ENCODE measurements at places on chromosomes 11 and 22.

DNA sequence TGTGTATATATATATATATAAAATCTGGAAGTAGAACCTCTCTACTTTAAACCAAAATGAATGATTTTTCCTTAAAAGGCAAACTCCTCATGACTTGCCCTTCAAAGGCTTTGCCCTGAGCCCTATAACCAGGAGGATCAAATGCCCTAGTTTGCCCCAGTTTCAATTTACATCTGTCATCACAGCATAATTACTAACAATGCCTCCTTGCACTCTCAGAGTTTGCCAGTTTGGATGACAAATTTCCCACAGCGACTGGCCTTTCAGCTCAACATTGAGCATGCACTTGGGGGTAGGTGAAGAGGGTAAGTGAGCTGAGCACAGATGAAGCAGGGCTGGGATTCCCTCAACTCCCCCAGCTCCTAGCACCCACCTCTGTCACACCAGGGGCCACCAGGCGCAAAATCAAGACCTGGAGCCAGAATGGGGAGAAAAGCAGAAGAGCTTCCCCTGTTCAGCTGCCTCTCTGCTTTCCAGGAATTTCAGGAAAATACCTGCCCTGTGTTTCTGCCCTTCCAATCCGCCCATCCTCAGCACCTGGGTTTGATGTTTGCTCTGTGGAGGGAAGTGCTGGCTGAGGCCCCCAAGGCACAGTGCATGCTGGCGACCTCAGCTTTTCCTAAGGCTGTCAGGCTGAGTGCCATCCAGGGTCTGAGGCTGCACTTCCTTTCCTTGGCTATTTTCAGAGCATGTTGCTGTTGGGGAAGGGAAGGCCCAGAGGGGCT lies 67.5 kb downstream of the ADAMTS15 start:
- no peak for DNase-seq

DNA sequence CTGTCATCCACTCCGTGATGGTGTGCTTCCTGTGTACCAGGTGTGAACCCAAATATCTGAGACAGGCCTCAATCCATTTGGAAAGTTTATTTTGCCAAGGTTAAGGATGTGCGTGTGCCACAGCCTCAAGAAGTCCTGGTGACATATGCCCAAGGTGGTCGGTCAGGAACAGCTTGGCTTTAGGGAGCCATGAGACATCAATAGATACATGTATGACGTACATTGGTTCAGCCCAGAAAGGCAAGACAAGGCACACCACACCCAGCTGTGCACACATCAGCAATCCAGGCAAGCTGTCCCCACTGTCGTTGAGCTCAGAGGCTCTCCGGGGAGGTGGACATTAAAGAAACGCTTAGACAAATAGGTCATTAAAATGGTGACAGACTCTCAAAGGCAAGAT lies 56.8 kb upstream of the SHANK2 start:
- no peak for DNase-seq

GRCh38 chr11:61726775-61727174 lies 25.7 kb upstream of the MYRF start:
- no peak for DNase-seq

DNA sequence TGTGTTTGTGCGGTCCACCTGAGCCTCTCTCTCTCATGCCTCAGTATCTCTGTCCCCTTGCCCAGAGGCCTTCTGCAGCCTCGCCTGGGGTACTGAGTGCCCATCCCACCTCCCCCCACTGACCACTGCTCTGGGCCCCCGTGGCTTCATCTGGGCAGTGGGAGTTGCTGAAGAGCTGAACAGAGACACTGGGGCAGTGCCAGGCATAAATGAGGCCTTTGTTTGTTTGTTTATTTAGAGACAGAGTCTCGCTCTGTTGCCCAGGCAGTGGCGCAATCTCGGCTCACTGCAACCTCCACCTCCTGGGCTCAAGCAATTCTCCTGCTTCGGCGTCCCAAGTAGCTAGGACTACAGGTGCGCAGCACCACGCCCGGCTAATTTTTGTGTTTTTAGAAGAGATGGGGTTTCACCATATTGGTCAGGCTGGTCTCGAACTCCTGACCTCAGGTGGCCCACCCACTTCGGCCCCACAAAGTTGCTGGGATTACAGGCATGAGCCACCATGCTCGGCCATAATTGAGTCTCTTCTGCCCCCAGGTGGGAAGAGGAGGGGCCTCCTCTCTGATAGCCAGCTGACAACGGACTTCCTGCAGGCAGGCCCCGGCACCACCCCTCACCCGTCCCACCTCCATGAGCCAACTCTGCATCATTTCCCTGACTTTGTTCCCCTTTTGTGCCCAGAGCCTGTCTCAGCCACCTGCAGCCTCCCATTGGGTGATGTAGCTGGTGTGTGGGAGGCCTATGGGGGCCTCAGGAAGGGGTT lies 9.3 kb downstream of the CRYBB3 start:
- DNase-seq = no peak

GRCh38 chr22:27115816-27116256 lies 458.4 kb downstream of the MIAT start:
- DNase-seq = no peak

Data from activated CD4-positive, alpha-beta T cell treated with anti-CD3 and anti-CD28 coated beads for 4 hours (primary cell).